Activated CD4-positive, CD25-positive, alpha-beta regulatory T cell (primary cell): ENCODE measurements at places on chromosomes 7 and 10.

GRCh38 chr10:86715156-86715795 lies 41.1 kb upstream of the BMPR1A start:
- no peak for DNase-seq

GRCh38 chr7:111654343-111654742 lies 92.1 kb upstream of the IMMP2L start:
- no peak for DNase-seq

DNA sequence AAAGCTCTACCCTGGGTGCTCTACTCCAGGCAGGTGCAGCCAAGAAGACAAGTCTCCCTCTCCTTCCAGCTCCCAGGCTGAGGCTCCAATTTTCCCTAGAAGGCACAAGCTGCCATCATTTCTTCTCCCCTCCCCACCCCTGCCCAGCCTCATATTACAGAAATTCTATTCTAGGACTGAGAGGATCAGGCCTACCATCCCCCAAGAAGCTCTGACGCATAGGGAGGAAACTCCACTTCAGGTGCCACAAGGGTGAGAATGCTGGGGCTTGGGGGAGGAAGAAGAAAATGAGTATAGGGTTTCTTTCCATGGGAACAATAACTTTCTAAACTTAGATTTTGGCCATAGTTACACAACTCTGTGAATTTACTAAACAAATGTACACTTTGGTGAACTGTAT lies 35.3 kb downstream of the FEZF1 start:
- DNase-seq: no peak

- DNase-seq: no peak
Observed at GRCh38 chr10:85650791-85651496, 715.7 kb downstream of the GRID1 start.

- no peak for DNase-seq
Observed at GRCh38 chr10:60778971-60779796, 906 bp downstream of the CDK1 start.

- DNase-seq: no peak
Observed at GRCh38 chr10:86632009-86632800, 22.1 kb upstream of the OPN4 start.

DNA sequence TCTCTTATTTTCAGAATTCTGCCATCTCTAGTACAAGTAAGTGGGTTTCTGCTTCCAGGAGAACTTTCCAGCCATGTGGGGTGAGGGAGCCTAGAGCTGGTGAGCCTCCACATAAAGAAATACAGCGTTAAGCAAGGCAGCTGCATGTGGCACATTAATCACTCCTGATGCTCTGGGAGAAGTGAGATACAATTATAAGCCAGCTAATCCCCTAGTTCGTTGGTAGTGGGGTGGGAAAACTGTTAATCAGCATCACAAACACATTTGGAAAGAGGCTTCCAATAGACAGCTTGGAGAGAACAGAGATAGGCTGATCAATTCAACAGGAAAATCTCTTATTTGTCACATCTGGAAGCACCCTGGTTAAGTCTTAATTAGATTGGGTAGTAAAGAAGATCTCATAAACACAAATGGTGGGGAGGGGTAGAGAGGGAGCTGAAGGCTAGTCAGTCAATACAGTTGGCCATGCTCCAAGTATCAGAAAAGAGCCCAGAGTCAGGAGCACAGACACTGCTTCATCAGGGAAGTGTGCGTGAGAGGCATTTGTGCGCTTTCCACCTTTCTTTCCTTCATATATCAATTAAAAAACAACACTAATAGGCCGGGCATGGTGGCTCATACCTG lies 130.6 kb downstream of the SORCS1 start:
- no peak for DNase-seq

DNA sequence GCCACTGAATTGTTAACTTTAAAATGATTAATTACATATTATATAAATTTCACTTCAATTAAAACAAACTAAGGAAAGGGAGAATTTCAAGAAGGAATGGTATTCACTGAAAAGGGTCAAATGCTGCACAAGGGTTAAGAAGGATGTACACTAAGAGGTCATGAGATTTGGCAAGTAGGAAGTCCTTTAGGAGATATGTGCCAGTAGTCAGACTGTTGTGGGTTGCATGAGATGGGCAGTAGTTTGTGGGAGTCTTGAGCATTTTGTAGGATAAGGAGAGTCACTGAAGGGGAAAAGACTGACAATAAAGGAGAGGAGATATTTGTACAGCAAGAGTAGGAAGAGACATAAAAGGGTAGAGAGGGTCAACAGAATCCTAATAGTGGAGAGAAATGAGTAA lies 12.4 kb upstream of the PTPN12 start:
- DNase-seq: no peak

DNA sequence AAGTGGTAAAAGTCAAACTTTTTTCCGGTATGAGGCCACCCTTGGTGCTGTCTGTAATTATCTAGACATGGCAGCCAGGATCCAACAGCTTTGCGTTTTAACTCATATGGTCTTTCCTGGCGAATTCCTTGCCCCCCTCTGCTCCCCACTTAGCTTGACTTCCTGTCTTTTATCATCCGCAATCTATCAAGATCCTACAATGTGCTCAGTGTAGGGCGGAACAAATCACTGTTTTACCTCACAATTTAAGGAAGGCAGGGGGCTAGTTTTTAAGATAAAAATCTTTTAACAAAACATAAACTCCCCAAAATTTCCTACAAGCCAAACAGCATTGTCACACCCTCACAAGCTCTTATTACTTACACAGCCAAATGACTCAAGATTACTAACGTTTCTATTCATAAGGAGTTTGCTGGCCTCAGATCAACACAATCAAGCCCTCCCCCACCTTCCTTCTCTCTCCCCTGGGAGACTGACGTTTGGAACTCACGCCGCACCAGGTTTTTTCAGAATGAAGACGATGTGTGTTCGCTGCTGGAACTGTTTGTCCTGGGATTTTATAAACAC lies 1.3 kb upstream of the CDK14 start:
- DNase-seq: no peak

DNA sequence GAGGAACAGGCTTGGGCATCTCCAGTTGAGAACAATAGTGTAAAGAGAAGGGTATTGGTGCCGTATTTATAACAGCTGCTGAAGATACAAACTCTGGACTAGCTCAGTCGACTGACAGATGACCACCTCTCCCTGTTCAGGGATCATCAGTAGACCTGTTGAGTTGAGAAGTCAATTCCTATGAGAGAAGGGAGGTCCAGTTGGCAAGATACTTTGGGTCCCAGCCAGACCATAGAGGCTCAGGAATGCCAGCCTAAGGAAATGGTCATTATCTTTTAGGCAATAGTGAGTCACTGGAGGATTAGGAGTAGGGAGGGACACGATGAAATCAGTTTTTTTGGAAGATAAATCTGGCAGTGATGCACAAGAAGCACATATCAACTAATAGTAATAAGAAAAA lies 202.9 kb downstream of the TRIL start:
- DNase-seq: no peak

- no peak for DNase-seq
Observed at GRCh38 chr10:58372607-58373441, 12.4 kb upstream of the TFAM start.

GRCh38 chr7:40843338-40843985 lies 708.7 kb downstream of the SUGCT start:
- DNase-seq: no peak

DNA sequence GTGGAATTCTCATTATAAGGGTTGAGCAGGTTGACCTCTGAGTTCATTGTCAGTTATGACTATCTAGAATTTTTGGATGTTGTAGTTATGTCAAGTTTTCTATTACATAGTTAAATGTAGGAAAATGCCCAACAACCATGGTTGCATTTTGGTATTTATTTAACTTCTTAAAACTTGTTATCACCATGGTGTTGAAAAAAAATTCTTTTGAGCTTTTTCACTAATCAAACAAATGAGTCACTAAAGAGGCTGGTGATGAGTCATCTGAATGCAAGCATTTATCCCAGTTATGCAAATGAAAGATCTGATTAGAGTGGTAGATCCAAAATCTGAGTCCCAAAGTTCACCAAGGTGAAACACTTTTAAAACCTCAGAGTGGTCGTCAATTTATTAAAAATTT lies 624.7 kb upstream of the IGFBP3 start:
- no peak for DNase-seq

DNA sequence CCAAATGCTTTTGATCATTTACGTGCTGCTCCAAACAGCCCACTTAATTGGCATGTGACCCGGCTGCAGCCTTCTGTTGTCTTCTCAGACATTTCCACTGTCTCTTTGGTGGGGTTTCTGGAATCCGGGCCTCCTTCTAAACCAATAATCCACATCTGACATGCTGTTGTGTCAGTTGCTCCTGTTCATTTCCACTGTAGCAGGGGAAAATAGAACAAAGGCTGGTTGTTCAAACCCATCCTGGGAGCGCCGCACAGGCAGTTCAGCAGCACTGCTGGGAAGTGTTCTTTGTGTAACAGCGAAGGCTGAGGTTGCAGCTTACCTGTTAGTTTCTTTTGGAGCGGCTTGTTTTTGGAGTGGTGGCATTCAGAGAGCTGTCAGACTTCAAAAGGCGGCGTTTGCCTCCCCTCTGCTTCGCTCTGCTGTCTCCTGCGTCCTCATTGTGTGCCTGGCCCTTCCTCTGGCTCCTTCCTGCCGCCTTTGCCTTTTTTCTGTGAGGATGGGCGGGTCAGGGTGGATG lies 149.4 kb downstream of the SNX10 start:
- no peak for DNase-seq

- no peak for DNase-seq
Observed at GRCh38 chr7:88322151-88322550, 15.5 kb upstream of the STEAP4 start.

GRCh38 chr7:111853201-111853990 lies 291.1 kb upstream of the IMMP2L start:
- DNase-seq: no peak

- DNase-seq: no peak
Observed at GRCh38 chr10:107409522-107409921, 245.0 kb upstream of the SORCS1 start.
